Spinal cord (tissue), 10 donors: ENCODE measurements at places on chromosomes 4 and X.

GRCh38 chr4:15749001-15749400, 29.1 kb upstream of the CD38 start:
- no peak for DNase-seq

- no peak for DNase-seq
Measured at GRCh38 chrX:131840799-131841495, 182.2 kb upstream of the STK26 start.

DNA sequence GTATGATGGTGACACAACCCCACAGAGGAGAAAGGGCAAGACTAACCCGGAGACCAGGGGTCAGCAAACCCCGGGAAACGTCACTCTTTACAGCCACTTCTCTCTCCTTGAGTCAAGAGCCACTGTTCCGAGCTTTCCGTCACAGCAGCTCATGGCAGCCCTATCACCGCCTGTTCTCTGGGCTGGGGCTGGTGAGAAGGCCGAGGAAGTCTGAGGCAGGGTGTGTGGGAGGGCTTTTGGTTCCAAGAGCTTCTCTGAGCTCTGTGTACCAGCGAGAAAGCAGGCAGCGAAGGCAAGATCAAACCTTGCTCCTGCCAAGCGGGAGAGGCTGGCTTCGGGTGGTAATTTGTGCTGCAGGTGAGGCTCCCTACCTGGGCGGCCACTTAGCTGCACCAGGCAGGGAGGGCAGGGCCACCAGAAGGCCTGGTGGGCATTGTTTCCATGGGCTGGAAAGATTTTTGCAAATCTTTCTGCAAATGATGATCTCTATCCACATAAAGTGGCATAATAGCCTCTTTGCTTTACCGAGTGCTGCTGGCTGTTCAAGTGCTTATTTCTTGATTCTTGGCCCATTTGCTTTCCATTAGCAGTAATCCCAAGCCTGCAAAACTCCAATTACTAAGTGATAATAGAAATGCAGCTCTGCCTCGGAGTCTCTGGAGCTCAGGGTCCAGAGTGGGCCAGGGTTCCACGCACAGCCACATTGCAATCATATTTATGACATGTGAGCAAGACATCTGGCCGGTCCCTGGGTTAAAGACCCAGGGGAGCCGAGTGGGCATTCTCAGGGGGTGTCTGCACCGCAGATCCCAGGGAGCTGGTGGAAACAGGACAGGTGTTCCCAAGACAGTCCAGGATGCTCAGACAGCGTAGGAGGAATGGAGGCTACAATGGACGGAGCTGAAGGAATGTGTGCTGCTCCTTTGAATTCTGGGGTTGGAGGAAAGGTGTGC, 41.5 kb downstream of the DCTD start:
- DNase-seq = no peak

DNA sequence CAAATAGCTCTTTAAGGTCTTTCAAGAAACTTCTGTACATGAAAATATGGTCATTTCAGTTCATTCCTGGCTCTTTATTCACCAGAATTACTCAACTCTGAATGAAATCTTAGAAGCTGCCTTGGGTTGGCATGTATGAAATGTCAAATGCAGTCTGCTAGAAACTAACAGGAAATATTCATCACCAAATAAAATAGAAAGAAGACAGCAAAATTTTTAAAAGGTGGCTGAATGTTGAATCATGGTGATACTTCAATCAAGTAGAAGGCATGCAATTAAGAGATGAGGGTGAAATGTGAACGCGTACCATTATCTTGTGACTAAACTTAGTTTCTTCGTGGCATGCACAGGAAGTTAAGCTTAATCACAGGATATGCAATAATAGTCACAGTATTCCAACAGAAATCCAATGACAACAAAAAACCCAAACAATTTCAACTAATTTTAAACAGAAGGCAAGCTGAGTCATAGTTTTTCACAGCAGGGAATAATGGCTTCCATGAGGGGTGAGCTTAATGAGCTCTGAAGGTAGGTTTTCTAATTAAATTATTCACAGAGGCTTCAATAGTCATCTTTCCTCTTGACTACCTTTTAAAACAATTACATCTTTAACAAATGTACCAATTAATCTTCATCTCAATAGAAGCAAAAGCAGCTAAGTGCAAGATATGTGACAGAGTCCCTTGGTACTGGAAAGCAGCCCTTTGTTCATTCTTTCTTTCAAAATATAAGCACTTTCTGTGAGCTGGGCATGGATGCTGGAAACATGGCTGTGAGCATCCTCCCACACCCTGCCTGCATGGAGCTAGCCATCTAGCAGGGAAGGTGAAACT, 44.5 kb downstream of the SCFD2 start:
- no peak for DNase-seq

- DNase-seq = no peak
Measured at GRCh38 chr4:40622913-40623312, 6.8 kb downstream of the RBM47 start.

GRCh38 chr4:156201050-156201449, 247.4 kb upstream of the CTSO start:
- no peak for DNase-seq

- DNase-seq = no peak
Measured at GRCh38 chrX:10524578-10524977, 95.8 kb downstream of the MID1 start.

DNA sequence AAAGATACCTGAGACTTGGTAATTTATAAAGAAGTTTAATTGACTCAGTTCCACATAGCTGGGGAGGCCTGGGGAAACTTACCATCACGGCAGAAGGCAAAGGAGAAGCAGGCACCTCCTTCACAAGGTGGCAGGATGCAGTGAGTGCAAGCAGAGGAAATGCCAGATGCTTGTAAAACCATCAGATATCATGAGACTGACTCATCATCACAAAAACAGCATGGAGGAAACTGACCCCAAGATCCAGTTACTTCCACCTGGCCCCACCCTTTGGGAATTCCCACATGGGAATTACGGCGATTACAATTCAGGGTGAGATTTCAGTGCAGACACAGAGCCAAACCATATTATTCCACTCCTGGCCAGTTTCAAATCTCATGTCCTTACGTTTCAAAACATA, 514.7 kb upstream of the SPANXN1 start:
- no peak for DNase-seq

GRCh38 chrX:37509349-37509748, 62.1 kb upstream of the LANCL3 start:
- DNase-seq = no peak

- DNase-seq = peak; percentile 90
Measured at GRCh38 chr4:128810871-128811570, 1.5 kb downstream of the JADE1 start.

- no peak for DNase-seq
Measured at GRCh38 chrX:68072041-68072440, 361.3 kb downstream of the OPHN1 start.

DNA sequence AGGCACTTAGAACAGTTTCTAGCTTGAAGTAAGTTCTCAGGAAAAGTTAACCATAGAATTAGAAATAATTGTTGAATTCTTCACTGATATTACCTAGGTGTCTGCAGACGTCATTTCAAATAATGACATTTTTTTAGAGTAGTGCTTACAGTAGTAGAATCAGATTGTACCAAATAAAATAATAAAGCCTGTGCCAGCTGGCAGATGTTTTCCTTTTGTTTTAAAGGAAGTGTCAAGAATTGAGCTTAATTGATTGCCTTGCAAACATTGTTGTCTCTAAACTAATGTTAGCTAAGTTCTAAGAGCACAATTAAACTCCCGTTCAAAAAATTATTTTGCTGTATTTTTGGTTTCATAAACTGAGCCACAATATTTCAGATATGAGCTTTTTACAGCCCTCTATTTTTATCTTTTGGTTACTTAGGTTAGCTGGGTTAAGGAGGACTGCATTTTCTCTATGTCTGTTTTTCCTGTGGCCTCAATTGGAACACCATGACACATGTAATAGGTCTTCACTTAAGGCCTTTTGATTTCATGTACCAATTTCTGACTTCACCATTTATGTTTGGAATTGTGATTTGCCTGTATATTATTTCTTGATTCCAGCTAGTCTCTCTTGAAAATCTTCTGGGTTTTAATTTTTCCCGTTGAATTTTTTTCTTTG, 64.2 kb downstream of the DCUN1D4 start:
- no peak for DNase-seq

DNA sequence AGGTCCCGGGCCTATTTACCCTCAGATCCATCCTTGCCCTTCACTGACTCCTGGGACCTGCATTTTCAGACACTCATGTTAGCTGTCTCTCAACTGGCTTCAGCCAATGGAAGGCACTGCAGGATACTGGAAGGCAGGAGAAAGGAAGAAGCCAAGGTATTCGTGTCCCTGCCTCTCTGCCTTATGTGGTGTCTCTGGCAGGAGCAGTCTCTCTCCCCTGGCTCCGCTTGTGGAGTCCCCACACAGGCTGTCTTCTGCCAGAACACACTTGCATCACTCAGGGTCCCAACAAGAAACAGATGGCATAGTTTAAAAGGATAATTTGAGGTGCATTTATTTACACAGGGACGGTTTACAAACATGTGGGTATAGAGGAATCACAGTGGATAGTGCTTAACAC, 21.6 kb upstream of the MAPK10 start:
- no peak for DNase-seq

GRCh38 chr4:109298279-109299010, 4.0 kb downstream of the COL25A1 start:
- DNase-seq = no peak

GRCh38 chrX:39063702-39064101, 262.4 kb downstream of the MID1IP1 start:
- DNase-seq = no peak

DNA sequence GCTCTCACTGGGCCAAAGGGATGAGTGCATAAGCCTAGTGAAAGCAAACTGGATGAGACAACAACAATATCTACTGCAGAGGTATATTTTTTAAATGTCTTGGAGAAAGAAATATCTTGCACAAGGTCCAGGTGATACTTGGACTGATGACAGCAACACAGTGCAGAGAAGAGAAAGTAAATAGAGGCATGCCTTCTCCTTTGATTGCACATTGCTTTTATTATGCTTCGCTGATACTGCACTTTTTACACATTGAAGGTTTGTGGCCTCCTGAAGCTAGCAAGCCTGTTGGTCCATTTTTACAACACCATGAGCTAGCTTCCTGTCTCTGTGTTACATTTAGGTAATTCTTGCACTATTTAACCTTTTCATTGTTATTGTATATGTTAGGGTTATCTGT, 189.0 kb upstream of the NDST3 start:
- DNase-seq = no peak

- no peak for DNase-seq
Measured at GRCh38 chr4:142663828-142664227, 182.3 kb downstream of the INPP4B start.

GRCh38 chrX:68666580-68666979, 19.1 kb downstream of the STARD8 start:
- no peak for DNase-seq

- DNase-seq = peak; percentile 49
Measured at GRCh38 chr4:70838666-70839588, 763 bp downstream of the GRSF1 start.

GRCh38 chrX:10350981-10351380, 194.2 kb downstream of the CLCN4 start:
- DNase-seq = no peak

DNA sequence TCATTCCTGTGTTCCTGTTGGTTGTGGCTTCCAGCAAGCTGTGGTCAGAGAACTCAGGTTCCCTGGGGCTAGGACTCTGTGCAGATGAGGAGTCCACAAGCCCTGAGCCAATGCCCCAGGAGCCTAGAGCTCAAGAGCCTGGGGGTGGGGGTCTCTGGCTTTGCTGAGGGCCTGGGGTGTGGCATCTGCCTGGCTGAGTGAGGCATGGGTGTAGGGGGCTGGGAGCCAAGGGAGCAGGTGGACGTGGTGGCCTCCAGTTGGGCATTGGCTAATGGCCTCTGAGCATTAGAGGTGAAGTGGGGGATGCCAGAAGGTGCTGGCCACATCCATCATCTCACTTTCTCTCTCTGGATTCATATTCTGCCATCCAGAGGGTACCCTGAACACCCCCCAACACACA, 5.3 kb upstream of the MAMLD1 start:
- DNase-seq = no peak

GRCh38 chrX:133922390-133922771, 63.0 kb downstream of the GPC3 start:
- no peak for DNase-seq

DNA sequence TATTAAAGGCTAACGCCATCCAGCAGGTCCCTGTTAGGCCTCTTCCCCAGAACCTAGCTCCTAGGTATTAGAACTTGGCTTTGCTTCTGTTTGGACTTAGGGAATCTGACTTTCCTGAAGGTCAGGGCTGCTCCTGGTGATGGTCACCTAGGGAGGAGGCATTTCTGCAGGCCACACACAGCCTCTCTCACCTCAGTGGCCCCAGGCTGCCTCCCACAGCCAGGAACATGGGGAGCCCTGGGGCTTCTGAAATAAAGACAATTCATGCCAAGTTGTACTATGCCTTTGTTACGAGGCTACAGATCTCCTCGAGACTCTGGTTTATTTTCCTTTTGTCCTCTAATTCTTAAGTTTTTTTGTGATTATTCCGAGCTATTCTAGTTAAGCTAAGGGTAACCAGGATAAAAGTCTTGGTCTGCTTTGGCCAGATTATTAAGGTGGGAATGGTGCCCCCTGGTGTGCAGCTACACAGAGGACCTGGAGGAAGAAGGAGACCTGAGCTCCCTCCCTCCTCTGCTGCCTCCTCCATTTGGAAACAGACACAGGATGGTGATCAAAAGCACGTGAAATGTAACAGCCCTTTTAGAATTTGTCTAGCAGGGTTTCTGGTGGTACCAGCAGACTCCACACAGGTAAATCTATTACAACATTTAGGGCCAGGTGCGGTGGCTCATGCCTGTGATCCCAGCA, 131.0 kb downstream of the DCLK2 start:
- DNase-seq = no peak

GRCh38 chr4:21209860-21210259, 509.6 kb downstream of the PACRGL start:
- DNase-seq = no peak
